ENCODE measurements at places on chromosomes 12 and 14.

- no peak for DNase-seq
These were observed 153.8 kb downstream of the PELI2 start for GRCh38 chr14:56271970-56272369.

GRCh38 chr14:96189281-96189711 lies 15.3 kb upstream of the BDKRB2 start:
- DNase-seq, result no peak

DNA sequence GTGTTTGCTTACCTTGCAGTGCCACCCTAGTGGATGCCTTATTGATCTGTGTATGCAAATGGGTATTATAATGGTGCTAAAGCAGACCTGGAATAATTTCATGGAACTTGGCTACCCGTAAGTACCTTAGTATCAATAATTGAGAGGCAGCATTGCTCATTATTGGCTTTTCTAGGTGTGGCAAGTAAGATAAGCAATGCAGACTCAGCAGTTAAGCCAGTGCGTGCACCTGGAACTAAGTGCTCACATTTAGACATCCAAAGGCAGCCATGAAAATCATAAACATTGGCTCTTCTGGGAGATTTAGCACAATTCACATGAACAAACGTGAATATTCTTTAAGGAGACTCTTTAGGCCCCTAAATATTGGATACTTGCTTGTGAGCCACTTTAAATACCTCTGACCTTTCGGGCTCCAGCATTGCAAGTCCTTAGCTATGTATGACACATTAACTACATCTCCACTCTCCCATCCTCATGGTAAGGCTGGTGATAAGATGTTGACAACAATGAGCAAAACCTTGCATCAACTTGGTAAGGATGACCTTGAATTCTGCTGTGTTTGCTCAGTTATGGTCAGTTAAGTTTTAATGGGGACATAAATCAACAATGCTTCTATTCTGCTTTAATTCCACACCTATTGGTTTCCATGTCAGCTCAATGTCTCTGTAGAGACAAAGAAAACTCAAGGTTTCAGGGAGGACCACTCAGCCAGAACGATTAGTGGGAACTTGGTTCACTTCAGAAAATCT lies 112.0 kb downstream of the SLC5A8 start:
- no peak for DNase-seq

DNA sequence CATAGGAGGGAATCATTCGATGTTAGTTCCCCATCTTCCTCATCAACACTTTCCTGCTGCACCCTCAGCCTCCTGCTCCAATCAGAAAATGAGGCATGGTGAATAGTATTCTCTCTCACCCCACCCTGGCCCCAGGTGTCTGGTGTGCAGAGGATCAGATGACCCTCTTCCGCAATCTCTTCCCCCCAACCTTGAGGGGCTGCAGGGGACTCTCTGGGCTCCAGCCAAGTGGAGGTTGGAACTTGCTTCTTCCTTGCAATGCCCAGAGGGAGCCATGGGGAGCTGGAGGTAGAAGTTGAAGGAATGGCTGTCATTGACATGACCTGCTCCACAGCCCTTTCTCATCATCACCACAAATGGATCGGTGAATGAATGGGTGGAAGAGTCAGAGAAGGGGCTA lies 20.2 kb upstream of the ESRRB start:
- DNase-seq, result no peak

- DNase-seq, result no peak
These were observed 99.1 kb downstream of the SYT1 start for GRCh38 chr12:78963439-78964227.

GRCh38 chr12:105418821-105419291 lies 88.4 kb downstream of the C12orf75 start:
- no peak for DNase-seq

DNA sequence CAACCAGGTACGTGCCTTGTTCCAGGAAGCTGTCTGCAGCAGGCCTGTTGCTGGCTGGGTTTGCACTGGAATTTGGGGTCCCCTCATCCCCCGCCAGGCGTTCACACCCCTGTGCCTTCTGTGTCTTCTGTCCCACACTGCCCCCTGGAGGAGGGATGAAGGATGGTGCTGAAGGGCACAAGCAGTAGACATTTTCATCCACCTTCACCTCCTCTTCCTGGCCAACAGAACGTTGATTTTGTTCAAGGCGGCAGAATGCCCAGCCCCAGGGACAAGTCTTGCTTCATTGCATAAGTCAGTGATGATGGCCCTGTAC lies 122.1 kb downstream of the CALM1 start:
- no peak for DNase-seq

GRCh38 chr12:64450711-64451486 lies 1.0 kb upstream of the TBK1 start:
- DNase-seq, result no peak

DNA sequence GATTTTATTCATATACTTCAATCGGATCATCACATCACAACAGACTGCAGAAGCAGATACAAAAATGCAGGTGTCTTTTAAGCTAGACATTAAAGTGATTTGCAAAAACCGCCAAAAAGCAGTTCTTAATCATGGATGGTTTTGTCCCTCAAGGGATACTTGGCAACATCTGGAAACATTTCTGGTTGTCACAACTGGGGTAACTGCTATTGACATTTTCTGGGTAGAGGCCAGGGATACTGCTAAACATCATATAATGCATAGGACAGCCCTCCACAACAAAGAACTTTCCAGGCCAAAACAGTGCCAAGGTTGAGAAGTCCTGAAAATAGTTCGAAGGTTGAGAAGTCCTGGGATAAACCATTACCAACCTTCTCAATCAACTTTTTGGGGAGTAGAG lies 101.8 kb upstream of the BBS10 start:
- DNase-seq, result no peak

GRCh38 chr12:59357811-59358210 lies 238.0 kb upstream of the SLC16A7 start:
- no peak for DNase-seq

DNA sequence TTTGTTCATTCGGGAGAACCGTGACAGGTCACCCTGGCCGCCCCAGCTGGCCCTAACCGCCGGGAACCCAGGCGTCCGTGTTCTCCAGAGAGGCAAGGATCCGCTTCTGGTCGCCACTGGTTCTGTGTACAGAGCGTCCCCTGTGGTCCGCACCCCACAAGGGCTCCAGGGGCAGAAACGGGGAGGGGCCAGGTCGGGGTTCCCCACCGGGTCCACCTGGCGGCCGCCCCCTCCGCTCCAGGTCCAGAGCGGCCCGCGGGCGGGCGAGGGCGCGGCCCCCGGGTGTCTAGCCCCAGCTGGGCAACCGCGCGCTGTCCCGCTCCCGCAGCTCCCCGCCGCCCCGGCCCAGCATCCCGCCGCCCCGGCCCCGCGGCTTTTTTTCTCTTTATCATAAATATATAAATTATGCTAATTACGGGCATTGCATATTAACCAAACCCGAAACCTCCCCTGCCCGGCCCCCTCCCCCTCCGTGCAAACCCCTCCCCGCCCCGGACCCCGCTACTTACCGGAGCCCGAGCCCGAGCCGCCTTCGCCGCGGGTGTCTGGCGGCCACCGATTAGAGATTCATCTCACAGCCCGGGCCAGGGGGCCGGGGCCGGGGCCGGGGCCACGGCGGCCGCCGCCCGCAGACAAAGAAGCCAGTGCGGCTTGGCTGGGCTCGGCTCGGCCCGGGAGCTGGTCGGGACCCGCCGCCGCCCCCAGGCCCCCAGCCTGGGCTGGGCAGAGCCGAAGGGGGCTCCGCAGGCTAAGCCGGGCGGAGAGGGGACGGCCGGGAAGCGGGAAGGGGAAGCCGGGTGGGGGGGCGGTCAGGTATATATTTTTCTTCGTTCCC lies 512 bp downstream of the POU6F1 start:
- DNase-seq, result peak; percentile 9

DNA sequence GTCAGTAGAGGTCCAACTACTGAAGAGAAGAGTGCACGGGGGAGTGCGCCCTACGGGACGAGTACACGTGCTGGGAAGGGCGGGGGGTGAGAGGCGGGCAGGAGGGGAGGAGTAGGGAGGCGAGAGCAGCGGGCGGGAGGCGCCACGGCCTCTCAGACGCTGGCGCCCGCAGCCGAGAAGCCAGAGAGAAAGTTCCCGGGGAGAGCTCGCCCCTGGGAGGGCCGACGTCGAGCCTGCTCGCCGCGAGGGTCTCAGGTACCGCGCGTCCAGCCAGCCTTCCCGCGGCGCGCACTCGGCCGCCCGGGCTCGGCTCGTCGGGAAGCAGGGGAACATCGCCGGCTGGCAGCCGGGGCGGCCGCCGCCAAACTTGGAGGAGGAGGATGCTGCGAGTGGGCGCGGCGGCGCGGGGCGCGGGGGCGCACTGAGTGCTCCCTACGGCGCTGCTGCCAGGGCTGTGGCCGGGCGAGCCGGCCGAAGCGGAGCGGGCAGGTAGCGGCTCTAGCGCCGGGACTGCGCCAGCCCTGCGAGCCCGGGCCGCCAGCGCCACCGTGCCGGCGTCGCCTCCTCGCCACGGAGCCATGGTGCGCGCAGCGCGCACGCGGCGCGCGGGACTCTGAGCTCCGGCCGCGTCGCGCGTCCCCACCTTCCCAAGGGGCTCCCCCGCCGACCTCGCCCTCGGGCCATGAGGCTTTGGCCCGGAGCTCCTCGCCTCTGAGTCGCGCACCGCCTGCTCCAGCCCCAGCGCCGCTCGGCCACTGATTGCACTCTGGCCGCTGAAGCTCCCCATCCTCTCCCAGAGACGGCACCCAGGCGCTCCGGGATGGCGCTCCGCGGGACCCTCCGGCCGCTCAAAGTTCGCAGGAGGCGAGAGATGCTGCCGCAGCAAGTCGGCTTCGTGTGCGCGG lies at the start of gene SLC24A4:
Gene SLC24A4 (plus strand): TSS at position 155 of the 905 bp plus-strand sequence. CDS start 666 bp downstream, at position 821.
- DNase-seq, result no peak

- DNase-seq, result no peak
These were observed 25.8 kb upstream of the STRAP start for GRCh38 chr12:15856097-15856982.

DNA sequence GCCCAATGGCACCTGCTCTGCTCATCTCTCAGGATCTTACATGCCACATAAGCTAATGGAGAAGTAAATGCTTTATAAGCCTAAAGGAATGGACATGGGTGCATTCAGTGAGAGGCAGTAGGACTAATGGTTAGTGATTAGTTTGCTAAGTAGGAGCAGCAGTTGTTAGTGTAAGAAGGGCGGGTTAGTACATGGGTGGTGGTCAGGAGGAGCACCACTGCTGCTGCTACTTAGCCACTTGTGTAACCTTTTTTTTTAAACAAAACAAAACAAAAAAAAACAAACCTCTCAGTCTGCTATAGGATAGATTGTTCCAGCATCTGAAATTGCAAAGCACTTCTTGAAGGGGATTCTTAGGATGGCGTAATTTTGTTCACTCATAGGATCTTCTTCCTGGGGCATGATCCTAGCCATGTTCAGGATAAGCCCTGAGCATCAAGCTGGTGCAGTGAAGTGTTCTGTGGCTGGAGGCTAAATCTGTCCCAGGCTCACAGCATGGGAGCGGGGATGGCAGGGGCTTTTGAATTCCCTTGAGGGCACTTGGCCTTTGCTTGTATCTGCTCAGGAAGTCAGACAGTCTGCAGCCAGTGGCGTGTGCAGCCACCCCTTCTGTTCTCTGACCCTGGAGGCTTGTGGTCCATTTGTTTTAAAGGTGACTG lies 63.6 kb downstream of the CHST11 start:
- no peak for DNase-seq

- DNase-seq, result no peak
These were observed 5.6 kb downstream of the NAB2 start for GRCh38 chr12:57094208-57095160.

DNA sequence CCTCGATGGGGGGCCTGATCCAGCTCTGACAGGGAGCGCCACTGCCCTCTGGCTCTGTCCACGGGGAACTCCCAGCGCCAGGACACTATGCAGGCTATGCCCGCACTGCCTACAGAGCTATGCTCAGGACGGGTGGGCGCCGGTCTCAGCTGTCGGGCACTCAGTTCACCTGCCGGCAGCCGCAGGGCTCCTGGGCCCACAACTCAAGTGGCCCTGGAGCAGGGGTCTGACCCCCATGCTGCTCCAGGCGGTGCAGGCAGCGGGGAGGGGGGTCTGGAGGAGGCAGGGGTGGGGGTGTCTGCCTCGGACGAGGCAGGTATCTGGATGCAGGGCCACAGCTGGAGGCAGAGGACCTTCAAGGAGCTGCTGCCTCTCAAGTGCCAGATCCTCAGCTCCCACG lies 28.5 kb upstream of the NUDT14 start:
- DNase-seq, result no peak

DNA sequence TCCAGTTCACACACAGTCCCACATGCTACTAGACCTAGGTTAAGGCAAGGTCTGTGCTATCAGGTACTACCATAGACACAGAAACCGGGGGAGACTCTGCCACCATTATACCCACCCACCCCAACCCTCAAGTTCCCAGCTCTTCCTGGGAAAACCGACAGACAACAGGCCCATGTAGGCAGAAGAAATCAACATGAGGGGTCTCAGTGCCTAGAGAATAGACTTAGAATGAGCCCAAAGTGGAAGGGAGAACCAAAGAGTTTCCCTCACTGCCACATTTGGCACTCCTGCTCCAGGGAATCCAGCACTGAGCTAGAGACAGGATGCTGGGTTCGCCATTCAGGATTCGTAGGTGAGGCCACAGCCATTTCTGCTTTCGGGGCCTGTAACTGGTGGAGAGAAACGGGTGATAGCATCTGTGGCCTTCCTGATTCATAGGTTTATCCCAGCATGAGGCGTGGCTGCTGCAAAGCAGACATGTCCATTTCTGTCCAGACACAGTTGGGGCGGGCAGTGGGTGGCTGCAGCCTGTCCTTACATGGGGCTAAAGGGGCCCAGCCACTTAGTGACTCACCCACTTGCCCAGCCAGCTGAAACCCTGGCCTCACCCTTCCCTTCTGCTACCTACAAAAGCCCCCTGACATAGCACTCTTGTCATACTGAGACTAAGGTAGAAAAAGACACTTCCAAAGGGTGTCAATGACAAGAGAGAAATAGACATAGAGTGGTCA lies 69.4 kb downstream of the IRF2BPL start:
- no peak for DNase-seq

DNA sequence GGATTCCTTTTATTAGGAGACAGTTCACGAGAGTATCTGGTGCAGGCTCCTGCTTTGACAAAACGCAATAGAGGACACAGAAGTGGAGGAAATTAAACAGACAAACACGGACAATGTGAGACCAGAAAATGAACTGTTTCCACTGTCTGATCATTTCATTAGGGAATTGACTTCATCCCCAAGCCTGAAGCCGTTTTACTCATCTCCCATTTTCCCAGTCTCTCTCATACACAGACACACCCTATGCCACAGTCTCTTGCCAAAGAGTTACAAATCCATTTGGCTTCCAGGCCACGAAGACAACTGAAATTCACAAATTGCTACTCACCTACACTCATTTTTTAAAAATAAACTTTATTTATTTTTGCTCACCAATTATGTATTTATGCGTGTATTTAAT lies 1087.8 kb upstream of the TMEM132C start:
- DNase-seq, result no peak

GRCh38 chr12:12582895-12583303 lies 20.2 kb upstream of the DUSP16 start:
- DNase-seq, result peak; percentile 11

DNA sequence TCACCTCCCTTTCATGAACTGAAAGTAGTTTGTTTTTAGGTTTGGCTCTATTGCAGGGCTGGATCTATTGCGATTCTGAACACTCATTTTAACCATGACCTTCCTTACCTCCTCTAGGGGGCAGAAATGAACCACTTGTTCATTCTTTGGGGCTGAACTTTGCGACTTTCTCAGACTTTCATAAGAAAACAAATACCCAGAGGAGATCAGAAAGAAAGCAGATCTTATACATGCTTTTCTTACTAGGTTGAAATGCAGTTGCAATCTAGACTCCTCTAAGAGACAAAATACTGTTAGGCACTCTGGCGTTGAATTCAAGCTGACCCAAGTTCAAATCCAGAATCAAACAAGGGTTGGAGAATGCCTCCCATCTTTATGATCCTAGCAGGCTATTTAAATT lies 32.6 kb upstream of the PLEKHG3 start:
- no peak for DNase-seq

Data from activated CD8-positive, alpha-beta memory T cell treated with anti-CD3 and anti-CD28 coated beads for 48 hours (primary cell).